Activated CD8-positive, alpha-beta memory T cell treated with anti-CD3 and anti-CD28 coated beads for 1 hour (primary cell): ENCODE measurements at places on chromosomes 13 and 19.

- DNase-seq, result no peak
These were observed 560.4 kb downstream of the GPC6 start for GRCh38 chr13:93786846-93787489.

- no peak for DNase-seq
These were observed 98.3 kb upstream of the KLF5 start for GRCh38 chr13:72960541-72960940.

GRCh38 chr13:71864986-71865873, 1.8 kb downstream of the DACH1 start:
- no peak for DNase-seq

GRCh38 chr19:29491995-29492577, 33.7 kb upstream of the VSTM2B start:
- DNase-seq, result no peak

GRCh38 chr13:25292301-25292700, 5.0 kb upstream of the MTMR6 start:
- DNase-seq, result no peak

DNA sequence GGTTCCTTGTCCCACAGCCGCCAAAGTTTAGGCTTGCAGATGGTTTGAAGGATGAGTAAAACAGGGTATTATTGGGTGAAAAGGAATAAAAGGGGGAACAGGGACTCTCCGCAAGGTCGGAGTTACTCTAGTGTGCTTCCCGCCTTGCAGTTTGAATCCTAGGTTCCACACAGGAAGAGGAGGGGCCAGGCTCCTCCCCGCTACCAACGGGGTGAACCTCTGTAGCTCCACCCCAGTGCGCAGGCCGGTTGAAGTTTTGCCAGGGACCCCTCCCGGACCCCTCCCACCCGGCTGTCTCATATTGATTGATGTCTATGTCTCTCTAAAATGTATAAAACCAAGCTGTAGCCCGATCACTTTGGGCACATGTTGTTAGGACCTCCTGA, 11.6 kb upstream of the GTF2F2 start:
- DNase-seq, result no peak

GRCh38 chr13:44817131-44817671, 172.1 kb downstream of the NUFIP1 start:
- no peak for DNase-seq

- DNase-seq, result no peak
These were observed 128.6 kb upstream of the KL start for GRCh38 chr13:32887617-32888016.

DNA sequence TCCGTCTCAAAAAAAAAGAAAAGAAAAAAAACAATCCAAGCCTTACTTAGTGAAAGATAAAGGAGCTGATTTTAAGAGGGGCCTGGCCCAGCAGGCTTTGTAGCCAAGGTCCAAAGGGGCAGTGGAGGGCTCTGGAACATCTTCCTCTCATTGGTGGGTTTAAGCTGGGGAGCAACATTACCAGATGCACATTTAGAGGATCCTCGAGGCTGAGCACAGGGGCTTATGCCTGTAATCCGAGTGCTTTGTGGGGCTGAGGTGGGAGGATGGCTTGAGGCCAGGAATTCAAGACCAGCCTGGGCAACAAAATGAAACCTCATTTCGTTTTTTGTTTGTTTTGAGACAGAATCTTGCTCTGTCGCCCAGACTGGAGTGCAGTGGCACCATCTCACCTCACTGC, 8.0 kb upstream of the TMEM160 start:
- no peak for DNase-seq

DNA sequence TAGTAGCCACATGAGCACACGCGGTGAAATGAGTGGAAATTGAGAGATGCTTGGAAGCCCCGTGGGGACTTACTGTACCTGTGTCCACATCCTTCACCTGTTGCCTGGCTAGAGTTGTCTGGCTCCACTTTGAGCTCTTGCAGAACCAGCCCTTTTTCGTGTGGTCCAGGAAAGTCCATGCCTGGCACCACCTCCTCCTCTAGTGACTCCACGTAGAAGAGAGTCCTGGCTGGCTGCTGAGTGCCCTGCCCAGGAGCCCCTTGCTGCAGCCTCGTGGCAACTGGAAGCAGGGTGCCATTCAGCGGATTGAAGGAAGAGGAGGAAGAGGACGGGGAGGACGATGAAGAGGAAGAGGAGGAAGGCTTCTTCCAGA, 515 bp upstream of the ATXN8OS start:
- no peak for DNase-seq

GRCh38 chr19:33260628-33261418, 35.2 kb upstream of the SLC7A10 start:
- DNase-seq, result no peak

DNA sequence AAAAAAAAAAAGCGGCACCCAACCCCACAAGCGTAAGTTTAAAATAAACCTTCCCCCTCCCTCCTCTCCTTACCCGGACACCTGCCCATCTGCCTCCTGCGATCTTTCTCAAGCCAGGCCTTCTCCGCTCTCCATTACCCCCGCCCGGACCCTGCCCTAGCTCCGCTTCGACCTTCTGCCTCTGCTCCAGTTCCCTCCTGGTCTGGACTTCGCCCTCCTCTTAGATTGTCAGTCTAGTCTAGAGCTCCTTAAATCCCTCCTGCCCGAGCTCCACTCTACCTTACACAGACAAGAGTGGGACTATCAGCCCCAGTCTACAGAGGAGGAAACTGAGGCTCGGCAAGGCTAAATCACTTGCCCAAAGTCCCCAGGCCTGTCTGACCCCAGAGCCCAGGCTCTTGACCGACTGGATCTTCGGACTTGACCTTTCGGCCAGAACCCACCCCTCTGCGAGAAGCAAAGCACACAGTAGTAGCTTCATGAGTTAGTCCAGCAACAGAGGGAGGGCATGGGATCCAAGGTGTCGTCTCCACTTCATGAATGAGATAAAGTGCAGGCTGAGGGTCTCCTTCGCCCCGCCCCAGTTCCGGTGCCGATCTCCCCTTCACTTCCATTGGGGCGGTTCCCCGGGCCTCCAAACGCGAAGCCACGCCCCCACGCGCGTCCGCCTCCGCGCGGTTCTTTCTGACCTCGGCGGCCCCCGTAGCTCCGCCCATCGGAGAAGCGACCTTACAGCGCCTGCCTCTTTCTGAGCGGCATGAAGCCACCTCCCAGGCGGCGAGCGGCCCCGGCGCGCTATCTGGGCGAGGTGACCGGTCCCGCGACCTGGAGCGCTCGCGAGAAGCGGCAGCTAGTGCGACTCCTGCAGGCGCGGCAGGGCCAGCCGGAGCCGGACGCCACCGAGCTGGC, at the start of gene SNAPC2:
TSS of gene SNAPC2 (plus strand) at position 729 of the 909 bp plus-strand sequence. CDS start at position 758, 29 bp downstream.
- peak; percentile 89 for DNase-seq

- DNase-seq, result no peak
These were observed 679.3 kb upstream of the GPC6 start for GRCh38 chr13:92547266-92547665.

- DNase-seq, result no peak
These were observed 56.8 kb upstream of the KLF5 start for GRCh38 chr13:73001971-73002370.

DNA sequence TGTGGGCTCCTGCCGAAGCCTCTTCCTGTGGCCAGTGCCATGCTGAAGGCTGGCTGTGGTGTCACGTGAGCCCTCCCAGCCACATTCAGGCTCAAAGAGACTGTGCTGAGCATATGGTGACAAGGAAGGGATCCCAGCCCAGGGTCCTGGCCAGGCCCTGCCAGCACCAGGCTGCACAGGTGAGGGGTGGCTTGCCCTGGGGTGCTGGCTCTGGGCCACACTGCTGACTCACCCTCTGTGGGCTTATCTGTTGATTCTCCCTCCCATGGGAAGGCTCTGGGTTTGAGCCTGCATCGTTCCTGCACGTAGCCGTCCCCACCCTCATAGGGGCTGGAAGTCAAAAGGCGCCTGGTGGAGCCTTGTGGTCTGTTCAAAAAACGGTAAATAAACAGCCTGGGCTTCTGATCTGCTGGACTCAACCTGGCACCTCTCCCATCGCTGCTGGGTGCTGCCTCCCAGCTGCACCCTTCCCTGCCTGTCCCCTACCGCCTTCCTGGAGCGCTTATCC, 31.1 kb downstream of the DNM2 start:
- DNase-seq, result no peak

- no peak for DNase-seq
These were observed 9.0 kb downstream of the OR7A5 start for GRCh38 chr19:14826006-14826405.

DNA sequence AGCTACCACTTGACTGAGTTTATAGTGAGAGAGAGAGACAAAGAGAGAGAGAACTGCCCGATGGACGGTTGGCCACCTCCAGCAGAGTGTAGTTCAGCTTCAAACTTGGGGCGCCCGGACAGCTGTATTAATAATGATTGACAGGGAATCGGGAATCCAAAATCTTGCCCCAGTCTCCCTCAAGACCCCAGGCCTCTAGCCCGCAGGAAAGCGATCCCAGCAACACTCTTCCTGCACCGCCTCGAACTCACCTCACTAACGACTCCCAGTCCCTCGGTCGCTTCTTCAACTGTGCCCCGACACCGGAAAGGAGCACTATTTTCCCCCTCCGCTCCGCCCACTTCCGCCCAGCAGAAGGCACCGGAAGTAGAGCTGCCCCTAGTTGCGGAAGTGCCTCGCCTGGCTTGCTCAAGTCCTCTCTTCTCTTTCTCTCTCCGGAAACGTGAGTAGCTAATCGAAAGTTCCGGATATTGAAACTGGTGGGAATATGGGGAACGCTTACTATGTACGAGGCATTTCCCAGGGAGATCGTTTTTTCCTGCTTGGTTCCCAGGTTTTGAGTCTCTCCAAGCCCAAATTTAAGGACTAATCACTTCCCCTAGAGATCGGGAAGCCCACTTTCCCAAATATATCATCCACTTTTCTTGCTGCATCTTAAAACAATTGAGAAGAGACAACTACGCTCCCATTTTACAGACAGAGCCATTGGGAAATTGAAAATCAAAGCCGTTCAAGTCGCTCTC, at the start of gene NOSIP:
TSS of gene NOSIP (minus strand) at position 293 of the 743 bp plus-strand sequence. CDS start 19,865 bp downstream, outside the sequence.
- peak; percentile 91 for DNase-seq

- DNase-seq, result no peak
These were observed 671.1 kb upstream of the SPRY2 start for GRCh38 chr13:81012031-81012430.

- no peak for DNase-seq
These were observed 60.5 kb upstream of the MEDAG start for GRCh38 chr13:30845297-30846214.

DNA sequence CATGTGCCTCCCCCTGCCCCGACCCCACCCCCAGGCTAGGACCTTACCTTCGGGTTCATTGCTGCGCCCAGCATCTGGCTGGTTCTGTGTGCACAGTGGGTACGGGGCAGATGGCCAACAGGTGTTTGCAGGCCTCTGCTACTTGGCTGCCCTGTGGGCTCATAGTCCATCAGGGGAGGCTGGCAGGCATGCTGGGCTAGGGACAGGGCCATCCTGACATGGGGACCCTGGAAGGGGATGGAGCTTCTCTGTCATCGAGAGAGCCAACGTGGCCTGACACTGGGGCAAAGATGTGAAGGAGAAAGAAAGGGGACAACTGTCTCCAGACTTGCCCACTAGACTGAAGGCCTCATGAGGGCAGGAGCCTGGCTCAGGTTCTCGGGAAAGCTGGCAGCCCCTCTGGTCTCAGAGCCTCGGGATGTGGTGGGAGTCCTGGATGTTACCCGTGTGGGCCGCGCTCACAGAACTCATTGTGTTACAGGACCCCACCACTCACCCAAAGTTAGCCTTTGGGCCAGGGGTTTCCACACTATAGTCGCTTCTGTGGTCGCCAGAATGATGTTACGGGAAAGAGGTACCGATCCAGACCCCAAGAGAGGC, 4.7 kb downstream of the ZNF536 start:
- DNase-seq, result no peak

GRCh38 chr13:42048342-42048683, at the start of gene DGKH:
DGKH (plus strand) TSS chr13:42048648; CDS start chr13:42048774, 126 bp downstream.
- no peak for DNase-seq

DNA sequence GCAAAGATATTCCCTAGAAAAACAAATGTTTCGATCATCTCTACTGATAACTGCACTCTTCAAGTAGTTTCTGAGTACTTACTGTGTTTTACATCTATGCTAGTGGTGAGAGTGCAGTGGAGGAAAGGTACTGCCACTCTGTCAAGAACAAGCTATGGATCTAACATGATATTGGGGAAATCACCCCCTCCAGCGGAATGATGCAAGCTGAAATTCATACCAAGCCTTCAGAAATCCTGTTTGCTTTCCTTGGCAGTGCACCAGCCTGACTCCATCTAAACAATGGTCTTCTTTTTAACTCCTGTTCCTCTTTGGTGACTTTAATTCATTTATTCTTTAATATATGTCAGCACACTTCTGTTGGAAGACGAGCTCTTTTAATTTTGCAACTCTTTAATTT, 238.0 kb downstream of the PCDH9 start:
- DNase-seq, result no peak

DNA sequence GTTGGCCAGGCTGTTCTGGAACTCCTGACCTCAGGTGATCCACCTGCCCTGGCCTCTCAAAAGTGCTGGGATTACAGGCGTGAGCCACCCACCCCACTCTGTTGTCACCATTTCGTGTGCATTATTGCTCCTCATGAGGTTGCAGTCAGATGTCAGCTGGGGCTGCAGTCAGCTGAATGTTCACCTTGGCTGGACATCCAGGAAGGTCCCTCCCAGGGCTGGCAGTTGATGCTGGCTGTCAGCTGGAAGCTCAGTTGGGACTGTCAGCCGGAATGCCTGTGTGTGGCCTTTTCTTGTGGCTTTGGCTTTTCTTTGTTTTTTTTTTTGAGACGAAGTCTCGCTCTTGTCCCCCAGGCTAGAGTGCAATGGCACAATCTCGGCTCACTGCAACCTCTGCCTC, 6.6 kb downstream of the MEGF8 start:
- DNase-seq, result no peak

GRCh38 chr13:106423530-106423929, 111.9 kb downstream of the EFNB2 start:
- DNase-seq, result no peak

- DNase-seq, result no peak
These were observed 118.6 kb upstream of the ZNF536 start for GRCh38 chr19:30253581-30253996.

DNA sequence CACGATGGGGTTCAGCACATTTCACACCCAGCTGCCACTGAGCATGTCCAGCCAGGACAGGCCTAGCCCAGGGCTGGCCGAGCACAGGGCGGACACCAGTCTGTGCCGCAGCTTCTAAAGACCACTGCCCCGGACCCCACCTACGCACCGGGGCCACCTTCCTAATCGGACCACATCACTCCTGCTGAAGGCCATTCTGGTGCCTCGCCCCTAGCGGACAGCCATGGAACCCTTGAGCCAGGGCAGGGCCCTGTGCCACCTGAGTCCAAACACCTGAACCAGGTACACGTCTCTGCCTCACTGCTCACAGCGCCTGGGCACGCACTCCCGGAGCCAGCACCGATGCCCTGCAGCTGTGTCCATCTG, 8.4 kb upstream of the C13orf46 start:
- no peak for DNase-seq

DNA sequence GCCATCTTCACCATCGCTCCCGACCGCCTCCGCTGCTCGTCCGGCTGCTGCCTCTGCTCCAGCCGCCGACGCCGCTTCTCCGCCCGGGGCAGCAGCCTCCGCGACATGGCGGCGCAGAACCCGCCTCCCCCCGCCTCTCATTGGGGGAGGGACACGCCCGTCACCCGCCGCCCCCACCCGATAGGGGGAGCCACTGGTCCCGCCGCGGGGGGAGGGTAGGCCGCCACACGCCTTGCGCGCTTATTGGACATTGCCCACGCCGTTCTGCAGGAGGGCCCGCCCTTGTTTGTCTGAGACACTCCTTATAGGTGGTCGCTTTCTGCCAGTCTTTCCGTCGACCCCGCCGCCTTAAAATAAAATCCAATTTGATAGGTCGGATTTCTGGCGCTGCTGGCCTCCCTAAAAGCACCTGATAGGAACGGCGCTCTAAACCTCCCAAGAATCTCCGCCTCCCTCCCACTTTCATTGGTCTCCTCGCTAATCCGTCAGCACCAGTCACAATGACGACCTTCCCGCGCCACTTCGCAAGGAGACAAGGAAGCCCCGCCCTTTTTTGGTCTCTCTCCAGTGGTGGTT, at the start of gene HNRNPL:
TSS of gene HNRNPL (minus strand) at position 127 of the 576 bp plus-strand sequence. CDS start at position 107, 20 bp downstream.
- peak; percentile 99 for DNase-seq
